Esophagus mucosa (tissue), 1 donor: ENCODE measurements at places on chromosomes 13 and 19.

- ATAC-seq = no peak
These were observed 8.9 kb downstream of the COG3 start for GRCh38 chr13:45473627-45474026.

- no peak for ATAC-seq
These were observed 72.1 kb downstream of the KATNAL1 start for GRCh38 chr13:30235216-30235615.

- peak; percentile 28 for ATAC-seq
These were observed 535 bp downstream of the CDKN2D start for GRCh38 chr19:10568062-10568825.

DNA sequence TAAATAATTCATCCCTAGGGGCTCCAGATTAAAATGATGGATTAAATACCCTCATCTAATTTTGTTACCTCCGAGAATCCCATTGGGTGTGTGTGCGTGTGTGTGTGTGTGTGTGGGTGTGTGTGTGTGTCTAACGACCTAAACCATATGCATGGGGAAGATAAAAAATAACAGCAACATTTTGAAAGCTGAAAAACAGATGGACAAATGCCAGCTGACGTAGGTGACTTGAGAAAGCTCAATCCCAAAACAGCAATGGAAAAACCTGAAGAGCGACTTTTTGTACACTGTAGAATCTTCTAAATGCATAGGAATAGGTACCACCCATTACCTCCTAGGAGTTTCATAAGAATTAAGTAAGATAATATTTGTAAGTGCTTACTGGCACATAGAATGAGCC lies 8.7 kb upstream of the RPL21 start:
- ATAC-seq = peak; percentile 35

DNA sequence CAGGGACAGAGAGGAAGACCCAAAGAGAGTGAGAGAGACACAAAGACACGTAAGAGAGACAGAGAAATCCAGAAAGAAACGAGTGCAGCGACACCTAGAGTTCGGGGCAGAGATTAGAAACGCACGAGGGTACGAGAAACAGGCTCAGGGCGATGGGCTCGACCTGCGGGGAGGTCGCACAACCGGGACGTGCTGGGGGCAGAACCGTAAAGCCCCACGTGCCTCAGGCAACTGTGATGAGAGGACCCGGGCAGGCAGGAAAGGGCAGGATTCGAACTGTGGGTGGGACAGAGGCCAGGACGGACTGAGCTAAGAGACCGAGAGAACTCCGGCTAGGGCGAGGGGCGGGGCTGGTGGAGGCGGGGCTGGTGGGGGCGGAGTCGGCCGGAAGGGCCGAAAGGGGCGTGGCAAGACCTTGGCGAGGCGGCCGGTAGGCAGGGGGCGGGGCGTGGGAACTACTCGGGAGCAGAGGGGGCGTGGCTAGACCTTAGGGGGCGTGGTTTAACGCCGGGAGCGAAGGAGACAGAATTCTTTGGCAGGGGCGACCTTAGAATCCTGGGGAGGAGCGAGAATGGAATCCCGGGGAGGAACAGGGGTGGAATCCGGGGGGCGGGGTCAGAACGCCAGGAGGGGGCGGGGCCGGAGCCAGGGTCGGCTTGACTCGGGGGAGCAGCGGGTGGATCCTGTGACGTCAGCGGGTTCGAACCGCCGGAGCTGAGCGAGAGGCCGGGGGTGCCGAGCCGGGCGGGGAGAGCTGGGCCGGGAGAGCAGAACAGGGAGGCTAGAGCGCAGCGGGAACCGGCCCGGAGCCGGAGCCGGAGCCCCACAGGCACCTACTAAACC lies at the start of gene NECTIN2:
TSS of gene NECTIN2 (plus strand) at position 686 of the 843 bp plus-strand sequence. CDS start 229 bp downstream, outside the sequence.
- peak; percentile 92 for ATAC-seq
